ENCODE measurements at places on chromosomes 1 and 21.

DNA sequence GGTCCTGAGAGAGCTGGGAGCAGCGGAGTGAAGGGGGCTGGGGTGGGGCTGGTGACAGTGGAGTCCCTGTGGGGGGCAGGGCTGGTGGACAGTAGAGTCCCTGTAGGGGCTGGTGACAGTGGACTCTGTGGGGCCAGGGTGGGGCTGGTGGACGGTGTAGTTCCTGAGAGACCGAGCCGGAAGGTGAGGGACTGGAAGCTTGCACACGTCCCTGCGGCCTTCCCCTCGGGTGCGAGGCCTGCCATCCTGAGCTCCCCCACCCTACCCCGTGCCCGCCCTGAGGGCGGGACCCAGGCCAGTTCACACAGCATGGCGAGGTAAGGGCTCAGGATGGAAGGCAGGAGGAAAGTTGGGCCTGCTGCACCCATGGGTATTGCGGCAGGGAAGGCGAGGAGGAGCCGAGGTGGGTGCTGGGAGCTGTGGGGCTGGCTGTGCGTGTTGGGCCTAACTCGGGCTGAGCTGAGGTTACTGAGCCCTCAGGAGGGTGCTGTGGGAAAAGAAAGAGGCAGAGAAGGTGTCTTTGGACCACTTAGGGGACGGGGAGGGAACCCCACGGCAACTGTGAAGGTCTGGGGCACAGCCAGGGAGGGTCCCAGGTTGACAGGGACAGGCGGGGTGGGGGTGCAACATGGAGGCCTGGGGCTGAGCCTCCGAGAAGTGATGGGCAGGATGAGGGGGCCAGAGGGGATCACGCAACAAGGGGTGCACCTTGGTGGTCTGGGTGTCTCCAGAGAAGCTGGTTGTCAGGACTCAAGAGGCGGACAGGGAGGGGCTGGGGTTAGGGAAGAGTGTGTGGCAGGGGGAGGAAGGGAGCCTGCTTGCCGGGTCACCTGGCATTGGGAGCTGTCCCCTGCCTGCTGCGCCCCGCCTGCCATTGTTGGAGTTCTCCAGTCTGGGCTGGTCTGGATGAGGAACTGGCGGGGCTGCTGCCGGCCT is 60.8 kb downstream of the PRKCZ start:
- no peak for DNase-seq

DNA sequence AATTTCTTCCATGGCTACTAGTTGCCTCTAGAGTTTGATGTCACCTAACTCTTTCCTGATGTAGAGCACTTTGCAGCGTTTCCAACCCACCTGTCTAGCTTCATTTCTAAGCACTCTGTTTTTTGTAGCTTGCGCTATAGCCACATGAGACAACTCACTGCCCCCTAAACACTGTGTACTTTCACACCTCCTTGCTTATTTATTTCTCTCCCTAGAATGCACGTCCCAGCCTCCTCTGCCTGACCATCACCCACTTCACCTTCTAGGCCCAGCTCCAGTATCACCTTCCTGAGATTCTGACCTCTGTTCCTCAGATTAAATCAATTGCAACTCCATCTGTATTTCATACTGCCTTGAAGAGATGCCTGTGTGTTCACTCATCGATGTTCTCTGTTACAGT is 32.5 kb downstream of the MACF1 start:
- no peak for DNase-seq

- no peak for DNase-seq
Measured at GRCh38 chr1:1307261-1307922, 338 bp downstream of the ACAP3 start.

- no peak for DNase-seq
Measured at GRCh38 chr1:112852276-112852675, 103.7 kb downstream of the SLC16A1 start.

GRCh38 chr1:109078317-109078716 is 2.5 kb upstream of the TAF13 start:
- no peak for DNase-seq
